ENCODE measurements at places on chromosomes 1 and 21.

DNA sequence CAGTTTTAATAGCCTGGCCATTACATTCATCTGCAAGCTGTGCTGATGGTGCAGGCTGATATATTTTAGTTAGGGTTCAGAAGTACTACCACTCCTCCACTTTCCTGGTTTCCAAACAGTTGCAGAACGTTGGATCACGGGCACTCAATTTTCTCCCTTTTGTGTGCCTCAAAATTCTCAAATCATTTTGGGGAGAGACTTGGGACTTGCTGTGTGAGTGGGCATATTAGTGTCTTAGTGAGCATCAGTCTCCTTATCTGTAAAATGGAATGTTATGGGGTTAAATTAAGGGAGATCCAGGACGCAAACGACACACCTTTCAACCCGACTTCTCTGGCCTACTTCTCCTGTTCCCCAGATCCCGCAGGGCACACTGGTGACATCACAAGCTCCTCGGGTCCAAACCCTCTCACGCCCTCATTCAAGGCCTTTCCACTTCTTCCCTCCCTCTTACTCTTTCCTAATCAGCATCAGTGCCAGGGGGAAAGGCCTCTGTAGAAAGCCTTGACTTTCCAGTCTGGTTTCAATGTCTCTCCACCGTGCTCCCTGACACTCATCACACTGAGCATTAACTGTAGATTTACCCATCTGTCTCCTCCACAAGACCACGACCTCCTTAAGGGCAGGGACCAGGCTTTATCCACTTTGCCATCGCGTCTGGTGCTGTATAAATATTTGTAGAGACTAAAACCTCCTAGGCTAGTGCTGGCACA, 1.2 kb downstream of the PIGP start:
- peak; percentile 28 for DNase-seq

- DNase-seq, result no peak
Measured at GRCh38 chr1:183218027-183218618, 32.1 kb downstream of the LAMC2 start.

- DNase-seq, result no peak
Measured at GRCh38 chr1:212562771-212563170, 45.8 kb upstream of the ATF3 start.

- DNase-seq, result no peak
Measured at GRCh38 chr1:212520746-212521145, 87.8 kb upstream of the ATF3 start.

- no peak for DNase-seq
Measured at GRCh38 chr1:202216691-202217090, 23.1 kb downstream of the LGR6 start.

DNA sequence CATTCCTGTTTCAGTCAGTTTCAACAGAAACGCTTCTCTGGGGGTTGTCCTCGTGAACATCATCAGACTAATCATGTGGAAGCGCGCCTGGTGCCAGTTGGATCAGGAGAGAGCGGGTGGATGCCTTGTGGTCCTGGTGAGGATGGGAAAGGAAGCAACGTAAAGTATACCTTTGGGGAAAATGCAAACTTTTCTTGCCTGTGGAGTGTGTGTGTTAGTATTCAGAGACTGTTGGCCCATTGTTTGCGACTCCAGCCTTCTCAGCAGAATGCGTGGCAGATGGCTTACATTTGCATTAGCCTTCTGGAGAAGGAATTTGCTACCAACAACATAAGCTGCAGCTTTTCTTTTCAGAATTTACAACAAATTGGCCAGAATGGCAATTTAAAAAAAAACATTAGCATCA, 173.9 kb downstream of the RWDD3 start:
- DNase-seq, result no peak

- no peak for DNase-seq
Measured at GRCh38 chr1:54850737-54851136, 36.3 kb downstream of the DHCR24 start.

- DNase-seq, result no peak
Measured at GRCh38 chr1:34825455-34826091, 32.8 kb downstream of the GJA4 start.

DNA sequence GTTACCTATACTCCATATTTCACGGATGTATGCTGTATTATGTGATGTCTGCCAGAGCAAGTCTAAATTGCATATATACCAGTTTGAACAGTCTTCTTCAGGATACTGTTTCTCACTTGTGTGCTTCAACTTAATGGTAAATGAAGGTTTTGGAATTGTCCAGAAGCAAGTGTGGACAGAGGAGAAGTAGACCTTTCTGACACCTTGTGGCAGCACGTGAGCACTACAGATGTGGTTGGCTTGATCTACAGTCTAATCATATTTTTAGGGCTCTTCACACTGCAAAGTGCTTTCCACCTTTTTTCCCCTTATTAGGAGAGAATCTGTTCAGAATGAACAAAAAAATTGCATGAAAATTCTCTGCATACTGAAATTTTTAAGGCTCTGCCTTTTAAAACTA, 10.9 kb downstream of the MORC3 start:
- DNase-seq, result peak; percentile 8

GRCh38 chr1:6083801-6084446, 38.2 kb downstream of the KCNAB2 start:
- DNase-seq, result no peak

DNA sequence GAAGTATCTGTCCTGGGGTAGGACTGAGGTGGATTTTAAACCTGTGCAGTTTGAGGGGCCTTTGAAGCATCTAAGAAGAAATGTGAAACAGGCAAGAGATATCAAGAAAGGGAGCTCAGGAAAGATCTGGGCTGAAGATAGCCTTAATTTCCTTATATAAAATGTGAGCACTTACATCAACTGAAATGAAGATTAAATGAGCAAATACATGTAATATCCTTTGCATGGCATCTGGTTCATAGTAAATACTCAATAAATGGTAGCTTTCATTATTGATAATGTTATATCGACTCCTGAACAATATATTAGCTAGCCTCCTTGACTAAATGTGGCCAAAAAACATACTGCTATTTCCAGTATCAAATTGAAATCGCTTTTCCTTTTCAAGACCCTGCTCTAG, 2.5 kb downstream of the LIN9 start:
- no peak for DNase-seq

GRCh38 chr1:17205652-17206051, 724 bp downstream of the PADI1 start:
- DNase-seq, result no peak

- no peak for DNase-seq
Measured at GRCh38 chr1:82947278-82947677, 1051.7 kb downstream of the TTLL7 start.

GRCh38 chr1:14919751-14920150, 233.8 kb upstream of the TMEM51 start:
- no peak for DNase-seq

DNA sequence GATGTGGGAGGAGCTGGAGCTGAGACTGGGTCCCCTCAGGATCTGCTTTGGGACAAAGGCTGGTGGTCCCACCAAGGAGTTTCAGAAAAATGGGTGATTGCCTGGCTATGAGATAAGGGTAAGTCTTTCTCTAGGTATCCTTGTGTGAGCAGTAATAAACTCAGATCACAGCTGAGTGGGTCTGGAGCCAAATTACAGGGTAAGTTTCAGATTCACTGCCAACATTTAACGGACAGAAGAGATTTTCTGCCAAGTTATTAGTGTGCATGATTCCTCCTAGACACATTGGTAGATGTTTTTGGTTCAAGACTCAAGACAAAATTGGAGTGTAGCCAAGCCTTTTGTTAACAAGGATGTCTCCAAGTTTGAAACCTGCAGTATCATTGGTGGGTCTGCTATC, 7.5 kb downstream of the CD1B start:
- DNase-seq, result no peak

DNA sequence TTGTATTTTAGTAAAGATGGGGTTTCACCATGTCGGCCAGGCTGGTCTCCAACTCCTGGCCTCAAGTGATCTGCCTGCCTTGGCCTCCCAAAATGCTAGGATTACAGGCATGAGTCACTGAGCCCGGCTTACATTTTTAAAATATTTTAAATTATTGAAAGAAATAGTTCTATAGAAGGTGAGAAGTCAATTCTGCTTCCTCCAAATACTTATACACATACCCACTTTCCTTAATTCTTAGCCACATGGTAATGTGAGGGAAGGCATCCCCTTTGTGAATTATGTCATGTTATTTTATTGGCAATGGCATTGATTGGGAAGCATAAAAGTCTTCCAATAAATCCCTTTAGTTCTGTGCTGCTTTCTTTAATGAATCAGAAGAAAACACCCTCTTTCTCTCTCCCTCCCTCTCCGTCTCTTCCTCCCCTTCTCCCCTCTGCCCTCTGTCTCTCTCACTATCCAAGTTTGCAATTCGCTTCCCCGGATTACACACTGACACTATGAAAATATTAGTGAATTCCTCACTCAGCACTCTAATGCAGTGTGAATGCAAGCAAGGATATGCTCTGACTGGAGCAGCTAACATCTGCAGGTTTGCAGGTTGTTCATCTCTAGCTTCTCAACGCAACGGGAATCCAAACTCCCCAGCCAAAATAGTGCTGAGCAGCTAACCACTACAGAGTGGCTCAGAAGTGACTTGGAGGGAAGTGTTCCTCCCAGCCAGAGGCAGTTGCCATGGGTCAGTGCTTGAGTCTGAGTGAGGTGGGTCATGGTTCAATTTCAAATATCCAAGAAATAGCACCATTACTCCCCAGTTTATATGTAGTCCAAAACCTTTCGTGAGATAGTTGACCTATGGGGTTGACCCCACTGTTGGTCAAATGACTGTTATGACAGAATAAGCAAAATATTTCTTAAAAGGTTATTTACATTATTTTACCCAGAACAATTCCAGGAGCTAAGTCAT, 77.8 kb upstream of the CD55 start:
- no peak for DNase-seq

GRCh38 chr1:18962121-18962721, 5.7 kb upstream of the IFFO2 start:
- DNase-seq, result no peak

DNA sequence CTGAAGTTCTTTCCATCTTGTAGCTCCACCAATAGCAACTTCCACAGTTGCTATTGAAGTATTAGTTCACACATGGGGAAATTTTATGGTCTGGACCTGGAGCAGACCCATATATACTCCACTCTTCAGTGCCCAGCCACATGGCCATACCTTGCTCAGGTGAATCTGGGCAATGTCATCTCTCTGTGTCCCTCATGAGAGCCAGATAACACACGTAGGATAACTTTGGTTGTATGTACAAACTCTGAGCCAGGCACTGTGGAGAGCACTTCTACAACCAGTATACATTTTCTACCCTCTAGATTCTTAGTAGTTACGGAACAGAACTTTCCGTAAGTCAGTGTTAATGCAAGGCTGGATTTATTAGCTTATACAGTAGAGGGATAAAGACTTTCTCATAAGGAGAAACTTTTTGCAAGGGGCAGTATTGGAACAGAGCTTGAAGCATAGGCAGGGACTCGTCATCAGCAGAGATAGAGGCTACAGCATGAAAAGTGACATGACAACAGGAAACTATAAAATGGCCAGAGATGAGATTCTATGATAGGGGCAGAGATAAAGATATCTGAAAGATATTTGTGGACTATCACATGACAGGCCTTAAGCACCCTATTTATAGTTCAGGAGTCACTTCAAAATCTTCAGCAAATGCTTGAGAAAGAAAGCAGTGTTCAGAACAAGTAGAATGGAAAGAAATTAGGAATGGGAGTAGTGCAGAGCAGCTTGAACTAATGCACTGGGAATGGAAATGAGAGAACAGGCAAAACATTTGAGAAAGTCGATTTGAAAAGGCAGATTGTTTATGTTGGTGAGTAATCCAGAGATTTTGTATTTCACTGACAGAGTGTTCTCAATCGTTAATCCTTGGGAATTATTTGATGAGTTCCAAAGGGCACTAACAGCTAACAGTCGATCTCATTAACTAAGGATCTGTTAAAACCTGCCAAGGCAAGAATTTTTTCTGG, 481.8 kb downstream of the USP25 start:
- no peak for DNase-seq

DNA sequence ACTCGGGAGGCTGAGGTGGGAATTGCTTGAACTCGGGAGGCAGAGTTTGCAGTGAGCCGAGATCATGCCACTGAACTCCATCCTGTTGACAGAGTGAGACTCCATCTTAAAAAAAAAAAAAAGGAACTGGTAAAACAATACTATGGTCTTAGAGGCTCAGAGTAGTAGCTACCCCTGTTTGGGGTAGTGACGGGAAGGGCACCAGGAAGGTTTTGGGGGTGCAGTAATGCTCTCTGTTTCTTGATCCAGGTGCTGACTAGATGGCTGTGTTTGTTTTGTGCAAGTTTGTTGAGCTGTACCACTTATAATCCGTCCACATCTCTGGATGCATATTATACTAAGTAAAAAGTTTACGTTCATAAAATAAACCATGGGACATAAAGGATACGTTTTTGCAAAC, 765.8 kb upstream of the TPTE start:
- no peak for DNase-seq

DNA sequence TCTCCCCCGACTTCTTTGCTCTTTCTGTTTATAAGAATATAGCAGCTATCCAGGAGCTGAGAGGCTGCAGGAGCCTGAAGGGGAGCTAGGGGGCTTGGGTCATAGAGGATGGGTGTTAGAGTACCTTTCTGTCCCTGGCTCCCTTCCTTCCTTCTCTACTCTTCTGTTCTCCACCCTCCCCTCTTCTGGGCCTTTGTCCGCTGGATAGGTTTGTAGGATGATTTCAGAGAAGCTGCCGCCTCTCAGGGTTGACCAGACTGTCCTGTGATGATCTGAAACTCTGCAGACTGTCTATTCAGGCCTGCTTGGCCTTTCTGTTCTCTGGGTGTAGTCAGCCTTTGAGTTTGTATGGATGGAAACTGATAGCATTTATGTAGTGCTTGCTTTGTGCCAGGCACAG, 26.3 kb downstream of the PPFIA4 start:
- no peak for DNase-seq

GRCh38 chr21:34939673-34940331, 109.3 kb downstream of the RUNX1 start:
- DNase-seq, result no peak
